Esophagus squamous epithelium (tissue), 5 donors: ENCODE measurements at places on chromosomes 3 and 15. TPM values are rescaled to one million over a fixed set of nuclear protein-coding genes. Genes with fewer than 3 reads are reported as not detected.

DNA sequence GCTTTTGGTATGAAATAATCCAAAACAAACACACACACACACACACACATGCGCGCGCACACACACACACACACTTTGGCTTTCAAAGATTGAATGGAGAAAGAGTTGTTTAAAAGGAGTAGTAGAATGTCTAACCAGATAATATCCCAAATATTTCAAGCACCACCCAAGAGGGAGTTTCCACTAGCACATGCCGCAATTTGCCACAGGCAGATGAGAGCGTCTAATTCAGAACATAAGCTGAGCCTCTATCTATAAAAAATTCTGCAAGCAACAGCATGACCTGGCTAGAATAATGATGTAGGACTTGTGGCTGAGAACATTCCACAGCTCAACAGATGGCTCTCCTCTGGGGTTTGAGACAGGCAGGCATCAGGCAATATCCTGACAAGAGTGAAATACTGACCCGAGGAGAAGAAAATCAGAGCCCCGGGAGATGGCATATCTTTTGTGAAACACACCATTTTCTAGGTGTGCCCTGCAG is 302.5 kb upstream of the GADL1 start:
- H3K4me1 ChIP-seq: peaks cover 8% of the 10 kb centered on the region
- no peaks in the 10 kb centered on the region for H3K36me3 ChIP-seq
- DNase-seq: no peak
- no peaks in the 10 kb centered on the region for H3K27me3 ChIP-seq
- no peak overlapping the region for H3K4me3 ChIP-seq

GRCh38 chr3:87272718-87273341 is 3.6 kb downstream of the POU1F1 start:
- no peak overlapping the region for H3K4me3 ChIP-seq
- no peak for DNase-seq
- H3K27me3 ChIP-seq: no peaks in the 10 kb centered on the region
- H3K4me1 ChIP-seq: no peaks in the 10 kb centered on the region

DNA sequence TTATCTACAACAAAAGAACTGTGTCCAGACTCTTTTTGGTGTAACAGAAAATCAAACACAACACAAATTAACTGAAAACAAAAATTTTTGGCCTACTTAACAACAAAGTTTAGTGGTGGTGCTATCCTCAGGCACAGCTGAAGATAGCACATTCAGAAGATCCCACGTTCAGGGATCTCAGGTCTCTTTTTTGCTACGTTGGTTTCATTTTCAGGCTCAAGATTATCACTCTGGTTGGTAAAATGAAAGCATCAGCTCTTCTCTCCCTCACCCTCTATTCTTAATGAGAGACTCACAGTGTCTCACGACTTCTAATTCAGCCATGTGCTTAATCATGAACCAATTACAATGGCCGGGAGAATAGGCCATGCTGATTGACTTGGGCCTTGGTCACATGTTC is 146.9 kb upstream of the PTPRG start:
- no peaks in the 10 kb centered on the region for H3K36me3 ChIP-seq
- no peak for DNase-seq
- no peaks in the 10 kb centered on the region for H3K27me3 ChIP-seq
- H3K4me1 ChIP-seq: no peaks in the 10 kb centered on the region
- no peak overlapping the region for H3K4me3 ChIP-seq

GRCh38 chr3:191070201-191070600 is 128.8 kb upstream of the OSTN start:
- no peak overlapping the region for H3K27ac ChIP-seq
- no peak overlapping the region for H3K4me3 ChIP-seq
- no peaks in the 10 kb centered on the region for H3K36me3 ChIP-seq

DNA sequence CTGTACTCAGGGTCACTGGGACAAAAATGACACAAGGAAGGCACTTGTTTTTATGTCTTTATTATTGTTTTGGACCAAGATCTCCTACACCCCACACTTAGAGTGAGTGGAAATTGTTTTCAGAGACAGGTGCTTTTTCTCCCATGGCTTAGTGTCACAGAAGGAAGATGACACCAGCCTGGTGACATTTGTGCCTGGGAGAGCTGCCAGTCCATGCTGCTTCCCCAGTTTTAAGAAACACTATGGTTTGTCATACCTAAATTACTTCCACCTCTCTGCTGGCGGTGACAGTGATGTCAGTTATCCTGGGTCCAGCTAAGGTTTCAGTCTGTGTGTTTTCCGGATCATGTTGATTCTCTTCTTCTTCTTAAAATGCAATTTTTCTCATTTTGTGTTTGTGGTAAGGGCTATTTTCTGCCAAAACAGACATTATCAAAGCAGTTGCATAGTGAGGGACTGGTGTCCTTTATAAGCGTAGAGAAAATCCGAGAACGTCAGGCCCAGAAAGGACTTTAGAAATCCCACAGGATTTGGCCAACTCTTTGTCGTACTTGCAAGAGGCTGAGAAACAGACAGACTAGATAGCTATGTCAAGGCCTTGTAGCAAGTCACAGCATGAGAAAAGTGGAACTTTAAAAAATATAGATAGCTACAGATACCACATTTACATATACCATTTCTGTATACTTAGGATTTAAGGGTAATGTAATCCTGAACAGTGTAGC is 149.5 kb downstream of the TP63 start:
- no peak overlapping the region for H3K27ac ChIP-seq
- no peaks in the 10 kb centered on the region for H3K36me3 ChIP-seq
- no peaks in the 10 kb centered on the region for H3K27me3 ChIP-seq

- H3K27me3 ChIP-seq: no peaks in the 10 kb centered on the region
- H3K4me3 ChIP-seq: peak overlapping the region; percentile 8
- no peak overlapping the region for H3K27ac ChIP-seq
- H3K4me1 ChIP-seq: no peaks in the 10 kb centered on the region
Observed at GRCh38 chr15:58864602-58865424, 68.7 kb downstream of the SLTM start.

GRCh38 chr15:28977377-28978010 is 91.7 kb downstream of the APBA2 start:
- DNase-seq: no peak
- H3K36me3 ChIP-seq: no peaks in the 10 kb centered on the region
- no peak overlapping the region for H3K27ac ChIP-seq
- H3K4me3 ChIP-seq: no peak overlapping the region

- no peaks in the 10 kb centered on the region for H3K27me3 ChIP-seq
- H3K4me1 ChIP-seq: peaks cover 22% of the 10 kb centered on the region
- no peaks in the 10 kb centered on the region for H3K36me3 ChIP-seq
- H3K27ac ChIP-seq: no peak overlapping the region
- H3K4me3 ChIP-seq: no peak overlapping the region
Observed at GRCh38 chr3:98008855-98009254, 26.3 kb downstream of the GABRR3 start.

DNA sequence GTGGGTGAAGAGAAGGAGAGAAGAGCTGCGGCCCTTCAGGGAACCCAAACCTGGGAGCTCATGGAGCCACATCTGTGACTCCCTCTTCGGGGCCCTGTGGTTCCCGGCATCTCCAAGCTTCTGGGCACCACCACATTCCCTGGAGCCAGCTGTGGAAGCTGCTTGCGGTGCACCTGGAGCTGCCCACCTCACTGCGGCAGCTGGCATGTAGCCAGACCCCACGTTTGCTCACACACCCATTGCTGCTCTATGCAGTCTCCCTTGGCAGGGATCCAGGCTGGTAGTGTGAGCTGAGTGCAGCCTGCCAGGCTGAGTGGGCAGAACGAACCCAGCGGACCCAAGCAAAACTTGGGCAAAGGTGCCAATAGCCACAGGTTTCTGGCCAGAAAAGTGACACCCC is 16.8 kb upstream of the PLA2G4E start:
- peak overlapping the region; percentile 77 for H3K27ac ChIP-seq
- H3K27me3 ChIP-seq: no peaks in the 10 kb centered on the region
- DNase-seq: no peak
- no peak overlapping the region for H3K4me3 ChIP-seq
- peaks cover 7% of the 10 kb centered on the region for H3K4me1 ChIP-seq
- H3K36me3 ChIP-seq: no peaks in the 10 kb centered on the region

GRCh38 chr15:84035399-84035766 is 200.2 kb upstream of the GOLGA6L4 start:
- H3K36me3 ChIP-seq: no peaks in the 10 kb centered on the region
- no peak overlapping the region for H3K27ac ChIP-seq
- no peaks in the 10 kb centered on the region for H3K27me3 ChIP-seq
- H3K4me3 ChIP-seq: no peak overlapping the region
- no peak for DNase-seq

DNA sequence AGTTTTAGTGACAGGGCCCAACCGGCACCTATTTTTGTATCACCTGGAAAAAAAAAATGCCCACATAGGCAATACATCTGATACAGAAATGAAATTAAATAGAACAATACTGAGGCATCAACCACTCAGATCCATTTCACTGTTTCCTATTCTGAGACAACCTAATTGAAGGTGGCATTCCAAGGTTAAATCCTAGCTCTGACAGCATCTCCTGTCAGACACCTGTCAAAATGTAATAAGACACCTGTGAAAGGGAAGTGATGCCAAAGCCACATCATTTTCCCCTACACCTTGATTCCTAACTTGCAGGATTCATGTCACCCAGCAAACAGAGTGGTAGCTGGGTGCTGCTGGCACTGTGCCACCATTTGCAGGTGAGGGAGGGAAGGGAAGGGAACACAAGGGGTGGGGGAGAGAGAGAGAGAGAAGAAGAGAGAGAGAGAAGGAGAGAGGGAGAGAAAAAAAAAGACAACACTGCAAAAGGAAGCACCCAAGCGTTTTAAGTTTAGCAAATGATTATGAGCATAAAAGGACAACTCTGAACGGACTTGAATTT is 1044.6 kb upstream of the CFAP20DC start:
- H3K4me1 ChIP-seq: no peaks in the 10 kb centered on the region
- no peaks in the 10 kb centered on the region for H3K36me3 ChIP-seq
- H3K27me3 ChIP-seq: no peaks in the 10 kb centered on the region
- H3K27ac ChIP-seq: no peak overlapping the region
- DNase-seq: no peak

DNA sequence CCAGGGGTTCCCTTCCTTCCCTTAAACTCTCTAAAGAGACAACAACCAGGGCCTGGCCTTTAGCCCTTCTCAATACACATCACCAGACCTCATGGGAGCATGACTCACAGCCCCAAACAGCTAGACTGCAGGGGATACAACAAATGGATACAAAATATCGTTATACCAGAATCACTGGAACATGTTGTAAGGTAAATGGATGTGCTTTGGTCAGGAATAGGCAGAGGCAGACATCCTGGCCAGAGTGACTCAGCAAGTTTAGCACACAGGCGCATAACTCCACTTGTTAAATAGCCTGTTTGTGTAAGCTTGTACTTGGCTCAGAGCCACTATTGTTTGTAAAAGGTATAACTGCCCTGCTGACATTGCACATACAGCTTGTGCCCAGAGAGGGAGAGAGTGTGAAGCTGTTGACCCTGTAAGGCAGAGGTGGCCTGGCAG is 18.3 kb downstream of the TMED3 start:
- peak overlapping the region; percentile 21 for H3K27ac ChIP-seq
- no peaks in the 10 kb centered on the region for H3K36me3 ChIP-seq
- no peaks in the 10 kb centered on the region for H3K4me1 ChIP-seq
- DNase-seq: no peak
- H3K4me3 ChIP-seq: no peak overlapping the region

GRCh38 chr3:112718967-112719366 is 78.0 kb upstream of the CCDC80 start:
- no peak overlapping the region for H3K4me3 ChIP-seq
- peaks cover 7% of the 10 kb centered on the region for H3K4me1 ChIP-seq
- no peaks in the 10 kb centered on the region for H3K36me3 ChIP-seq
- no peak for DNase-seq
- H3K27ac ChIP-seq: no peak overlapping the region
- no peaks in the 10 kb centered on the region for H3K27me3 ChIP-seq

GRCh38 chr15:67543348-67543718 is 830 bp downstream of the MAP2K5 start:
- H3K4me3 ChIP-seq: peak overlapping the region; percentile 55
- H3K27ac ChIP-seq: peak overlapping the region; percentile 72
- H3K36me3 ChIP-seq: peaks cover 11% of the 10 kb centered on the region
- DNase-seq: no peak
- H3K27me3 ChIP-seq: no peaks in the 10 kb centered on the region

DNA sequence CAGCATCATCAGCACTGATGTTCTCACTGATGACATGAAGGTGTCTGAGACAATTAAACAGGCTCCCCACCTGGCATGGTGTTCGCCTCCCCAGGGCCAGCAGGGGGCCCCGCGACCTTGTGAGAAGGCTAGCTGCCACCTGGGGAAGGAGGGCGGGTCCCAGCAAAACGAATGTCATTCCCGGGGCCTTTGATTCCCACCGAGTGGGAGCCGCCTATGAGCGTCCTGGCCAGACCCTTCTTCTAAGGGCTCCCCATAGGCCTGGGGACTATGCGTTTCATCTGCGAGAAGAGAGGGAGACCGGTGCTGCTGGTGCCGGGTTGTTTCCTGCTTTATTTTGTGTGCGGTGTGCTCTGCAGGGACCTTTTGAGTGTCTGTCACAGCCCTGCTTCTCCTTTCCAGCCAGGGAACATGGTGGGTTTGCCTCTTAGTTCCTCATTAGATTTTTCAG is 20.5 kb upstream of the MINDY4B start:
- no peaks in the 10 kb centered on the region for H3K27me3 ChIP-seq
- H3K4me3 ChIP-seq: no peak overlapping the region
- DNase-seq: no peak
- no peak overlapping the region for H3K27ac ChIP-seq
- no peaks in the 10 kb centered on the region for H3K4me1 ChIP-seq

DNA sequence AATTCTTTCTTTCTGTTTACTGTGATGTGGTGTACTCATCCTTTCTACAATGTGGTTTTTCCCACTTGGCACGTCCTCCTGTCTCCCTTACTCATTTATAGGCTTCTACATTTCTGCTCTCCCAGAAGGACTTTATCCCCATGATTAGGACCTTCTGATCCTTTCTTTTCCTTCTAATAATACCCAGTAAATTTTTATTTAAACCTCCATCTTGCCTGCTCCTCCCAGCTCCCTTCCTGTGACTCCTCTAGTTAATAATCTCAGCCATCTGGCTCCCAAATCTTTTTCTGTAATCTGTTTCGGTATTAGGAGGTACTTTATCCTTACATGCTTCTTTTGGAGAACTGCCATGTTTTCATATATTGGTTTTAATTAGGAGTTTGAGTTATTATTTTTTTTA is 11.2 kb upstream of the P2RY1 start:
- H3K27me3 ChIP-seq: no peaks in the 10 kb centered on the region
- no peak overlapping the region for H3K27ac ChIP-seq
- no peak overlapping the region for H3K4me3 ChIP-seq
- H3K4me1 ChIP-seq: peaks cover 11% of the 10 kb centered on the region

- H3K4me1 ChIP-seq: no peaks in the 10 kb centered on the region
- H3K27ac ChIP-seq: no peak overlapping the region
- DNase-seq: no peak
- no peaks in the 10 kb centered on the region for H3K27me3 ChIP-seq
- H3K36me3 ChIP-seq: no peaks in the 10 kb centered on the region
Observed at GRCh38 chr15:62291262-62291661, 126.2 kb upstream of the C2CD4B start.

- H3K4me1 ChIP-seq: no peaks in the 10 kb centered on the region
- H3K27ac ChIP-seq: no peak overlapping the region
- H3K36me3 ChIP-seq: no peaks in the 10 kb centered on the region
- no peak overlapping the region for H3K4me3 ChIP-seq
- H3K27me3 ChIP-seq: no peaks in the 10 kb centered on the region
Observed at GRCh38 chr3:63764511-63764910, 54.6 kb upstream of the C3orf49 start.

HRG gene
- not detected for total RNA-seq

TRPC1 gene
- total RNA-seq: 0.91 TPM

MINDY4B gene
- not detected for total RNA-seq

MAGI1 gene
- 28.2 TPM for total RNA-seq

PLSCR2 gene
- not detected for total RNA-seq

REC114 gene
- total RNA-seq: not detected

MEX3B gene
- 0.26 TPM for total RNA-seq
